ENCODE measurements at places on chromosomes 16 and 17.

DNA sequence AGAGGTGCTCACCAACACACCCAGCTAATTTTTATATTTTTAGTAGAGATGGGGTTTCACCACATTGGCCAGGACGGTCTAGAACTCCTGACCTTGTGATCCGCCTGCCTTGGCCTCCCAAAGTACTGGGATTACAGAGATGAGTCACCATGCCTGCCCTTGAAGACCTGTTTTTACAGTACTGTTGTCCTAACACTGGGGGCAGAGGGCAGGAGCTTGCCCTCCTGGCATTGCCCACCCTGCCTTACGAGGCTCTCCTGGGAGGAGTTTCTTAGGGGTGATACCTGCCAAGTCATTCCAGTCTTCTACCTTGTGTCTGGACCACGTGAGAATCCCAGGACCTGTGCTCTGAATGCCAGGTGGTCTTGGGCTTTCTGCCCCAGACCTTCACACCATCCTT is 2.7 kb downstream of the ASPSCR1 start:
- no peak for DNase-seq

GRCh38 chr16:76639685-76640289 is 362.6 kb downstream of the CNTNAP4 start:
- DNase-seq: no peak

- no peak for DNase-seq
These were observed 264.8 kb upstream of the RPL38 start for GRCh38 chr17:73938706-73939105.

DNA sequence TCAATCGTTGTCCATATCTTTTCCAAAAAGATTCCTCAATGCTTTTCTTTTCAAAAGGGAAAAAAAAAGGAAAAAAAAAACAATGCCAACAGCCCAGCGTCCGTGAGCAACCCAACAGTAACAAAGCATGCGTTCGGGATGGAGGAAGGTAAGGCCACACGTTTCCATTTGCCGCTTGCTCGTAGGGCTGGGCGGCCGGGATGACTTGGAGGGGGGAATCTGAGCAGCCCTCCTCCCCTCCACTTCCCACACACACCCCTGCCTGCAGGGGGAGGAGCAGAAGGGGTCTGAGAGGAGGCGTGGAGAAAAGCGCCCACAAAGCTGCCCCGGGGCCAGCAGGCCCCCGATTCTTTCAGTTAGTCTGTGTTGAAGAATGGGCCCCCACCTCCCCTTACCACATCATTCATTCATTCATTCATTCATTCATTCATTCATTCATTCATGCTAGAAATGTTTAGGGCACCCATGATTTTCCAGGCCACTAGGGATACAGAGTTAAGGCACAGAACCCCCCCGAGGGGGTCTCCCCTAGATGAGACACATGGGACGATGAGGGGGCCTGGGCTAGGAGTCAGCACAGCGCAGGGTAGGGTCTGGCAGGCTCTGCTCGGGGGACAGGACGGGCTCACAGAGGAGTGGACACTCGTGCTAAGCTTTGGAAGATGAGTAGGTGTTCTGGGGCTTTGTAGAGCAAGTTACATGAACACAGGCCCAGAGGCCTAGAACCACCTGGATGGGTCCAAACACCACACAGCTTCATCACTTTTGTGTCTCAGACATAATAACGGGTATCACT is 10.9 kb upstream of the TBX2 start:
- no peak for DNase-seq

DNA sequence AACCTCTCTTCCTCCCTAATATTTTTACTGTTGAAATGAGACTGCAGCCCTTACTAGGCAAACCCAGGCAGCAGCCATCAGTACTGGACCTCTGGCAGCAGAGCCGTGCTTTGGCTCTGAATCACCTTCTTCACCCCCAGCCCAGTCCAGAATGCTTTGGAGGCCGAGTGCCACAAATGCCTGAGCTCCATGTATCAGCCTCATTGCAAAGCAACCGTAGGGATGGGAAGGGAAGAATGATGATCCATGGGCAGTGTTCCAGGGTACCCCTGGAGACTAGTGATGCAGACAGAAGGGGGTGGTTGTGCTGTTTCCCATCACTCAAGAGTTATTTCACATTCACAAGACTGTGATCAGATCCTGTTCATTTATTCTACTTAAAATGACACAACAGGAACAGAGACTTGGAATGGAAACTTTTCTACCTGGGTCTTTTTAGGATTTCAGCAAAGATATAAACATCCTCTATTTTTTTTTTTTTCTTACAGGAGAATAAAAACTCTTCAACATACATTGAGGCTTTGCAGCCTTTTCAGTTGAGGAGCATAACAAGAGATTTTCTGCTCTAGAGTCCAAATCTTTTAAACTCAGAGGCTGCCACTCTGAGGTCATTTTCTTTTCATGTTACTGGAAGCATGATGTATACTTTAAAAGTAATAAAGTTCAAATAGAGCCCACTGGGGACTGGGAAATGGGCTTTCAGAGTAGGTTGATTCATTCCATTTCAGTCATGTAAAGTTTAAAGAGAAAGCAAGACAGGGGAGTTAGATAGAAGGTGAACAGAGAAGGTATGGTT is 138.3 kb downstream of the KCNJ2 start:
- no peak for DNase-seq

DNA sequence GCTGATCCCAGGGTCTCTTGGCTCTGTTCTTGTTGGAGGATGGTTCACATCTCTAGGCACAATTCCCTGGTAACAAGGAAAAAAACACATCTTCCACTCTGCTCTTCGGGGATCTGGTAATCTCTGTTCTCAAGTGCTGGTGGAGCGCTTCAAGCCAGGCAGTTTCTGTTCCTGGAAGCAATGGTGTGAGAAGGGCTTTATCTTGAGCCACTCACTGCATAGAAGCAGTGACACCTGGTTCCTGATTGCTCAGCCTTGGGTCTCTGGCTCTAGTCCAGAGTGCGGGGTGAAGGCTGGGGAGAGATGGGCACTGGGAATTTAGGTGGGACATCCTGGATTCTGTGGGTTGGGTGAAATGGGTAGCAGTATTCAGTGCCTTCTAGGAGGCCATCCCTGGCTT is 14.1 kb downstream of the AKAP1 start:
- DNase-seq: no peak

GRCh38 chr17:47324224-47325020 is 667 bp downstream of the EFCAB13 start:
- DNase-seq: peak; percentile 76

- no peak for DNase-seq
These were observed 87.5 kb upstream of the HLF start for GRCh38 chr17:55177159-55177854.

DNA sequence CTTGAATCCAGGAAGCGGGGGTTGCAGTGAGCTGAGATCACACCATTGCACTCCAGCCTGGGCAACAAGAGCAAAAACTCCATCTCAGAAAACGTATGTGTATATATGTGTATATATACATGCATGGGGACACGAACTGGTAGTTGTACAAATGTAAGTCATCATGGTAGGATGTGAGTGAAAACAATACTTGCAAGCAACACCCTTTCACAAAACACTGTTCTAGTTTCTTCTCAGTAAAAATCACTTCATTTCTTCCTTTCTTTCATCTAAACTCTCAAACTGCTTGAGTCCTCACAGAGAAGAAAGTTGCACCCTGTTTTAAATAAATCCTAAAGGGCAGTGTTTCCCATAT is 51.8 kb downstream of the METTL16 start:
- no peak for DNase-seq

DNA sequence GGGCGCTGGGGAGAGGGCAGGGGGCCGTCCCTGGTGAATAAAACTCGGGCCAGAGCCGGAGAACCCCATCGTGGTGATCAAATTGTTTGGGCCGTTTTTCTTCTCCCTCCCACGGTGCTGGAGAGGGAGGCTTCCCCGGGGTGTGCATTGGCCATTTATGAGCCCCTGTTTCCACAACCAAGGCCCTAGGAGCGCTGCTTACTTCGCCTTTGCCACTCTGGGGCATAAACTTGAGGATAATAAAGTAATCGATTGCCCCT is 544 bp downstream of the CCP110 start:
- DNase-seq: no peak

DNA sequence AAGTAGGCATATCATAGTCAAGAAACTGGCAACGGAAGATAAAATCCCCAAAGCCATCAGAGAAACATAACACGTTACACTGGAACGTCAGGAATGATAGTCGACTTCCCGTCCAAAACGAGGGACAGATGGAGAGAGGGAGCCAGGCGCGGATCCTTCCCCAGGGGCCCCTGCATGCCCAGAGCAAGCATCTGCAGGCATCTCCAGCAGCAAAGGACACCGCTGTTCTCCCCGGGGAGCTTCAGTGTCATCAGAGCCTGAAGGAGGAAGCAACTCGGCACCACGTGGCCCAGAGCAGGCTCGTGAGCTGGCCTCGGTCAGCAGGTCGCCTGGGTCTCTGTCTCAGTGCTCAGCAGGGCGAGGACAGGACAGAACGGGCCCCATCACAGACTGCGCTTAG is 50.1 kb downstream of the LMF1 start:
- peak; percentile 17 for DNase-seq

GRCh38 chr17:30219315-30219714 is 16.2 kb downstream of the SLC6A4 start:
- DNase-seq: no peak
